ENCODE measurements at places on chromosomes 13 and 19. TPM values are rescaled to one million over a fixed set of nuclear protein-coding genes. Genes with fewer than 3 reads are reported as not detected.

Gene ENOX1
- 7.1 TPM for total RNA-seq

Gene ZNF254
- total RNA-seq: 36.9 TPM

Gene GGACT
- total RNA-seq: 8.5 TPM

Gene SIGLEC7
- total RNA-seq: 2.4 TPM

Gene CADM4
- 6.6 TPM for total RNA-seq

Gene BCL3
- total RNA-seq: 68.4 TPM

Gene CALR3
- total RNA-seq: not detected

Gene KLK14
- not detected for total RNA-seq

Gene PODNL1
- 7.9 TPM for total RNA-seq

Gene PSG7
- not detected for total RNA-seq

Gene SIAH3
- total RNA-seq: 0.08 TPM

Gene CYP4F22
- total RNA-seq: 19.8 TPM

DNA sequence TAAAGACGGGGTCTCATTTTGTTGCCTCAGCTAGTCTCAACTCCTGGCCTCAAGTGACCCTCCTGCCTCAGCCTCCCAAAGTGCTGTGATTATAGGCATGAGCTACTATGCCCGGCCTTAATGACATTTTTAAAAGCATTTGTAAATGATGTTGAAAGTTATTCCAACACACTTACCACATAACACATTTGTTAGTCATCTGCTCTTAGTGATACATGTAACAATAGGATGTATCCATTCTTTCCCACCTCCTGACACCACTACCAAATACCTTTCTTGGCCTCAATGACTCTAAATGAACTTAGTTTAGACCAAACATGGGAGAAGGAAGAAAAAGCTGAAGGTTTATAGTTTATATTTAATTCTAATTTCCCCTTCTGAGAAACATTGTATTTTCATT lies 59.8 kb upstream of the MEDAG start:
- DNase-seq: no peak

- DNase-seq: no peak
These were observed 17.1 kb downstream of the ZNF546 start for GRCh38 chr19:40013991-40014390.

DNA sequence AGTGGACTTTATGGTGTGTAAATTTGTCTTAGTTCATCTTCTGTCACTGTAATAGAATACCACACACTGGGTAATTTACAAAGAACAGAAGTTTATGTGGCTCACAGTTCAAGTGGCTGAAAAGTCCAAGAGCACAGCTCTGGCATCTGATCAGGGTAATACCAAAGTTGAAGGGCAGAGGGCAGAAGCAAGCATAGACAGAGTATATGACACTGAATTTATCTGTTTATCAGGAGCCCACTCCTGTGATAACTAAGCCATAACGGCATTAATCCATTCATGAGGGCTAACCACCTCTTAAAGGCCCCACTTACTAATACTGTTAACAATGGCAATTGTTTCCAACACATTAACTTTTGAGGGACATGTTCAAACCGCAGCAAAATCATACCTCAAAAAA lies 4.0 kb upstream of the RFXAP start:
- DNase-seq: no peak

DNA sequence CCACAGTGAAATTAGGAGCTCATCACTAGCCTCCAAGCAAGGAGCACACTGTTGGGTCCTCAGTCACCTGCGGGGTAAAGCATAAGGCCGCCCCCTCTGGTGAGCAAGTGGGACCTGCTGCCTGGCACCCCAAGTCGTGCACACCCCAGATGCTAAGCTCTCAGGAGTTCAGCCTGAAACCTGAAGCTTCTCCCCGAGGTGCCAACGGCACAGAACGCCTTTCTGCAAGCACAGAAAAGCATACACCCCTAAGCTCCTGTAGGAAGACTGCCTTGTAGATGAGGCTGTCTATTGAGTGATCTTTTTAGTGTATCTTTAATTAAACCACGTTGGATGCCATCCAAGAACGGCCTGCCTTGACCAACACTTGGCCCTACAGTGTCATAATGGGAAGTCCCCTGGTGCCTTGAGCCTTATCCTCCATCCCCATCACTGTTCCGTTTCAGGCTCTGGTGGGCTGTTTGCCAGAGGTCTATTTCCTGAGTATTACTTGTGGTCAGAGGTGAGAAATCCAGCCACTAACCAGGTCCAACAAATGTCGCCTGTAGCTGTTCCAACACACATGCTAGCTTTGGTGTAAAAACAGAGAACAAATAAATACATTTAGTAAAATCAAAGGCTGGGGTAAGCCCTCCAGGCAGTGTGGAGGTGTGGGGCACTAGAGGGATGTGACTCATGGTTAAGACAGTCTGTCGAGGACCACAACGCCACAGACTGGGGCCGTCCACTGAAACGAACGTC lies 44.8 kb downstream of the C13orf42 start:
- no peak for DNase-seq

GRCh38 chr19:57248646-57249045 lies 8.2 kb downstream of the ZNF805 start:
- DNase-seq: peak; percentile 26

GRCh38 chr19:43754253-43754502 lies 584 bp downstream of the SMG9 start:
- DNase-seq: no peak

- DNase-seq: no peak
These were observed 85.7 kb upstream of the GPC6 start for GRCh38 chr13:93140912-93141311.

DNA sequence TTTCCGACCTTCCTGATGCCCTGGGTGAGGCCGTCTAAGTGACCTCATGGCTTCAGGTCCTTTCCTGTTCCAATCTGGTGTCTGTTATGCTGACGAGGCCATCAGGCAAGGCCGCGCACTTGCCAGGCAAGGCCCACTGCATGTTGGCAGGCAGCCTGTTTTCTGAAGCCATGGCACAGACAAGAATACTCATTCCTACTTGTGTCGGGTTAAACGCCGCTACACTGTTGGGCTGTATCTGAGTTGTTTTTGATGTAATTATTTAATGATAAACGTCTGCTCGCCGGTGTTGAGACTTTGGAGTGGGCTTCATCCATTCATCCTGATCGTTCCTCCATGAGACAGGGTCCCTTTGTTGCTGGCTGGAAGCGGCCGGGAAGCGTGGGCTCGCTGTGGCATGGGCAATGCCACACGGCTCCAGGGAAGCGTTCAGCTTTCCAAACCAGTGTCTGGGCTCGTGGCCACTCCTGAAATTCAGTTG lies 92.1 kb downstream of the ATP11A start:
- DNase-seq: no peak

- no peak for DNase-seq
These were observed 1491.0 kb upstream of the MIR17HG start for GRCh38 chr13:89856512-89856911.

DNA sequence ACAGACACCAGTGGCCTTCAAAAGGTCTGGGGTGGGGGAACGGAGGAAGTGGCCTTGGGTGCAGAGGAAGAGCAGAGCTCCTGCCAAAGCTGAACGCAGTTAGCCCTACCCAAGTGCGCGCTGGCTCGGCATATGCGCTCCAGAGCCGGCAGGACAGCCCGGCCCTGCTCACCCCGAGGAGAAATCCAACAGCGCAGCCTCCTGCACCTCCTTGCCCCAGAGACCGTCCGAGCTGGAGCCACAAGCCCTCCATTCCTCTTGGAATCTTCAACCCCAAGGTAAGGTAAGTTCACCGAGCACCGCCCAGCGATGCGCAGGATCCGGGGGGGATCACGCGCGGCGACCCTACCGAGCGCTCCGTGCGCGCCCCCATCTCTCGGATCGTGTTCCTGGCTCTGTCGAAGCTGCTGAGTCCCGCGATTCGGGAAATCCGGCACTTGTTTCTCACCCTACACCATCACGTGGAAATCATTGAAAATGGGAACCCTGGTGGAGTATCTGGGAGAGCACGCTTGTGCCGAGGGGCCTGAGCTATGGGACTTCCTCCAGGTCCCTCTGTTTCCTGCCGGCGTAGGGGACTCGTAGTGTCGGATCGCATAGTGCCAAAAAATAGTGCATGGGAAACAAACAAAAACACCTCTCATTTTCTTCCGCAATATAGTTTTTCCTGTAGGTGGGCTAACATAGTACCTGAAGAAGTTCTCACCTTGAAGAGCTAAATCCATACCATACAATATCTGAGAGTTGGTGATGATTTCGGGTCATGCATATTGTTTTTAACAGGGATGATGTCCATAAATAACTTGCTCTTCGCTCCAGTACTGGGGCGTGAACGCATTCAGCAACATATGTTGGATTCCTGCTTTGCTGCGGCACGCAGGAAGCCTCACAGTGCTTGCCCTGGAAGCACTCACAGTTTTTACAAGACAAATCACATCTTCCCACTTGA lies 9.3 kb downstream of the PDX1 start:
- DNase-seq: no peak

DNA sequence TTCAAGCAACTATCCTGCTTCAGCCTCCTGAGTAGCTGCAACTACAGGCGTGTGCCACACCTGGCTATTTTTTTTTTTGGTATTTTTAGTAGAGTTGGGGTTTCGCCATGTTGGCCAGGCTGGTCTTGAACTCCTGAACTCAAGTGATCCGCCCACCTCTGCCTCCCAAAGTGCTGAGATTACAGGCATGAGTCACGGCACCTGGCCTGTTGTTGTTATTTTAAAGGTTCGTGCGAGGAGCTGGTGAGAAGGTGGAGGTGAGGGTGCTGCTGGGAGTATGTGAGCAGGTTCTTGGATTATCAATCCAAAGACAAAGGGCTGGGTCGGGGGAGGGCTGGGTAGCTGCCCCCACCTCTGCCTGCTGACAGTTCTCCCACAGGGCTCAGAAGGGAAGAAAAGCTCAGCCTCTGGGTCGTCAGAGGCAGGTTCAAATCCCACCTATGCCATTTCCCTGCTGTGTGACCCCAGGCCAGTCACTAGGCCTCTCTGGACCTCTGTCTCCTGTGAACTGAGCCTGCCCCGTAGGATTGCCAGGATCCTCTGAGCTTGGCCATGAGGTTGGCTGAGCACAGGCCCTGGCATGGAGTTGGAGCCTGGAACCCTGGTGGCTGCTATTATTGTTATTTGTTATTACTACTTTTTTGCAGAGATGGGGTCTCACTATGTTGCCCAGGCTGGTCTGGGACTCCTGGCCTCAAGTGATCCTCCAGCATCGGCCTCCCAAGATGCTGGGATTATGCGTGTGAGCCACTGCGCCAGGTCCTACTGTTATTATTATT lies 1.5 kb downstream of the CKM start:
- no peak for DNase-seq

DNA sequence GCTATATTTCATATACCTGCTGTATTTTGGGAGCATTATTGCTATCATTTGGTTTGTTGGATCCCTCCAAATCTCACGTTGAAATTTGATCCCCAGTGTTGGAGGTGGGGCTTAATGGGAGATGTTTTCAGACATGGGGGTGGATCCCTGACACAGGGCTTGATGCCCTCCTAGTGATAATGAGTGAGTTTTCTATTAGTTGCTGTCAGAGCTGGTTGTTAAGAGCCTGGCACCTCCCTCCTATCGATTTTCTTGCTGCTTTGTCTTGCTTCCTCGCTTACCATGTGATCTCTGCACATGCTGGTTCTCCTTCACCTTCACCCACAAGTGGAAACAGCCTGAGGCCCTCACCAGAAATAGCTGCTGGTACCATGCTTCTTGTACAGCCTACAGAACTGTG lies 259.9 kb upstream of the STARD13 start:
- no peak for DNase-seq

DNA sequence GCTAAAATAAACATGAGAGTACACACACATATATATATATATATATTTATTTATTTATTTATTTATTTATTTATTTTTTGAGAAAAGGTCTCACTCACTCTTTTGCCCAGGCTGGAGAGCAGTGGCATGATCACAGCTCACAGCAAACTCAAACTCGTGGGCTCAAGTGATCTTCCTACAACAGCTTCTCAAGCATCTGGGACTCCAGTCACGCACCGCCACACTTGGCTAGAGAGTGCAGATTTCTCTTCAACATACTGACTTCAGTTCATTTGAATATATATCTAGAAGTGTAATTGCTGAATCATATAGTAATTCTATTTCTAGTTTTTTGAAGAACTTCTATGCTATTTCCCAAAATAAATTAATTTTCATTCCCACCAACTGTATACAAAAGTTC lies 1711.8 kb downstream of the SLITRK5 start:
- DNase-seq: no peak

DNA sequence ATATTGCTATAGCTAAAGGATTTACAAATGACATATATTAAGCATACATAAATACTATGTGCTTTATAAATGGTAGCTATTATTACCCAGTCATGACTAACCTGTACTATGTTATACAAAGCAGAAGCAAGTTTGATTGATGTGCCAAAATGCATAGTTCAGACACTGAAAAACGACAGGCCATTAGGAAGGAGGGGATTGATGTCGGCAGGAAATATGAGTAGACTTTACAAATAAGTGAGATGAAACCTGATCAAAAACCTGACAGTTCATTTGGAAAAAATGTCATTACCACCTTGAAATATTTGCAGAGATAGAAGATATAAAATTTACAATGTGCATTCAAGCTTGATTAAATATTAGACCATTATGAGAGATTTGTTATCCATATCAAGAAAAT lies 38.8 kb upstream of the TPP2 start:
- no peak for DNase-seq

GRCh38 chr19:19460258-19460731 lies 54.8 kb downstream of the GATAD2A start:
- no peak for DNase-seq

DNA sequence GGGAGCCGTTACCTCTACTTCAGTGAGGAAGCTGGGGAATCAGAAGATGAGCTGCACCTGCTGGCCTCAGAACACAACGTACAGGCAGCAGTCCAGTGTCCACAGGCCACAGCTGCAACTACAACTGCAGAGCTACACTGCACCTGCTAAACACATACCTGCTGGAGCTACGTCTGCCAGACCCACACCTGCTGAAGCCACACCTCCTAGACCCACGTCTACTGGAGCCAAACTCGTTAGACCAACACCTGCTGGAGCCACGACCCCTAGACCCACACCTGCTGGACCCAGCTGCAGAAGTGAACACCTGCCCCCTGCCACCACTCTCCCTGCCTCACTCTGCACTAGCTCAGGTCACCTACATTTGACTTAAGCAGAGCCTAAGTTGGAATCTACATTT lies 169.9 kb downstream of the USP12 start:
- no peak for DNase-seq

GRCh38 chr13:33289966-33290365 lies 4.4 kb upstream of the STARD13 start:
- DNase-seq: no peak

GRCh38 chr19:2212861-2213711 lies 23.0 kb downstream of the PLEKHJ1 start:
- DNase-seq: no peak

- no peak for DNase-seq
These were observed 4.0 kb downstream of the SELENOV start for GRCh38 chr19:39518975-39519374.

DNA sequence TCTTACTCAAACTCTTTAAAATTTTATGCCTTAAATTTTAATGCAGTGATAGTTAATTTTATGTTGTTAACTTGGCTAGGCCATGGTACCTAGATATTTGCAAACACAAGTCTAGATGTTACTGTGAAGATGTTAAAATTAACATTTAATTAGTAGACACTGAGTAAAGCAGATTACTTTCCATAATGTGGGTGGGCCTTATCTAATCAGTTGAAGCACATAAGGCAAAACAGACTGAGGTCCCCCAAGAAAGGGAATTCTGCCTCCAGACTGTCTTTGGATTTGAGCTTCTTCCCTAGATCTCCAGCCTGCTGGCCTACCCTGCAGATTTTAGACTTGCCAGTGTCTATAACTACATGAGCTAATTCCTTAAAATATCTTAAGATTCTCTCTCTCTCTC lies 294.0 kb downstream of the ENOX1 start:
- no peak for DNase-seq
